Mesenteric fat pad (tissue), 1 donor: ENCODE measurements at places on chromosomes 7 and 10. TPM values are rescaled to one million over a fixed set of nuclear protein-coding genes. Genes with fewer than 3 reads are reported as not detected.
A peak's percentile ranks its signal among the peaks of the same experiment; 100 is the strongest.

GRCh38 chr10:100148353-100149211 lies 37.2 kb downstream of the ERLIN1 start:
- DNase-seq, result no peak

- DNase-seq, result no peak
These were observed 74.5 kb downstream of the LRMDA start for GRCh38 chr10:75505840-75506506.

DNA sequence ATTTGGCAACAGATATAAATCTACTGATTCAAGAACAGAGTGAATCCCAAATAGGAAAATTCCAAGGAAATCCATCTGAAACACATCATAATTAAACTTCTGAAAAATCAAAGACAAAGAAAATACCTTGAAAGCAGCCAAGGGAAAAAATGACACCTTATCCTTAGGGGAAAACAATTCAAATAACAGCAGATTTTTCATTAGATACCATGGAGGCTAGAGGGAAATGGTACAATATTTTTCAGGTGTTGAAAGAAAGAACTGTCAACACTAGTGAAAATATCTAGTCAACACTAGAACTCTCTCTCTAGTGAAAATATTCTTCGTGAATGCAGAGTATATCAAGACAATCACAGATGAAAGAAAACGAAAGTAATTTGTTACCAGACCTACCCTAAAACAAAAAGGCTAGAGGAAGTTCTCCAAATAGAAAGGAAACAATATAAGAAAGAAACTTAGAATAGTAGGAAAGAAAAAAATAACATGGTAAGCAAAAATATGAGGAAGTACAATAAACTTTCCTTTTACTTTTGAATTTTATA lies 5.7 kb upstream of the FAM241B start:
- no peak for DNase-seq

GRCh38 chr7:1329966-1330800 lies 97.5 kb downstream of the UNCX start:
- no peak for DNase-seq

- DNase-seq, result no peak
These were observed 48.1 kb downstream of the FAM13C start for GRCh38 chr10:59314268-59314667.

DNA sequence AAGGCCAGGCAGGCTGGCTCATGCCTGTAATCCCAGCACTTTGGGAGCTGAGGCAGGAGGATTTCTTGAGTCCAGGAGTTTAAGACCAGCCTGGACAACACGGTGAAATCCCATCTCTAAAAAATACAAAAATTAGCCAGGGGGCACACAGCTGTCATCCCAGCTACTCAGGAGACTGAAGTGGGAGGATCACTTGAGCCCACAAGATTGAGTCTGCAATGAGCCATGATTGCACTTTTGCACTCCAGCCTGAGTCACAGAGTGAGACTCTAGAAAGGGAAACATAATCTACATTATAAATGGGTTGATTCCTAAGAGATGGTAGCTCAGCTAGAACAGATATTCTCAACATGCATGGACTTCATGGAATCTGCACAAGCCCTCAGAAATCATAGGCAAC lies 6.3 kb upstream of the LIPF start:
- no peak for DNase-seq

- DNase-seq, result no peak
These were observed 80.8 kb upstream of the MKX start for GRCh38 chr10:27826369-27826768.

GRCh38 chr7:157684157-157684908 lies 347.5 kb downstream of the DNAJB6 start:
- peak; percentile 79 for DNase-seq

DNA sequence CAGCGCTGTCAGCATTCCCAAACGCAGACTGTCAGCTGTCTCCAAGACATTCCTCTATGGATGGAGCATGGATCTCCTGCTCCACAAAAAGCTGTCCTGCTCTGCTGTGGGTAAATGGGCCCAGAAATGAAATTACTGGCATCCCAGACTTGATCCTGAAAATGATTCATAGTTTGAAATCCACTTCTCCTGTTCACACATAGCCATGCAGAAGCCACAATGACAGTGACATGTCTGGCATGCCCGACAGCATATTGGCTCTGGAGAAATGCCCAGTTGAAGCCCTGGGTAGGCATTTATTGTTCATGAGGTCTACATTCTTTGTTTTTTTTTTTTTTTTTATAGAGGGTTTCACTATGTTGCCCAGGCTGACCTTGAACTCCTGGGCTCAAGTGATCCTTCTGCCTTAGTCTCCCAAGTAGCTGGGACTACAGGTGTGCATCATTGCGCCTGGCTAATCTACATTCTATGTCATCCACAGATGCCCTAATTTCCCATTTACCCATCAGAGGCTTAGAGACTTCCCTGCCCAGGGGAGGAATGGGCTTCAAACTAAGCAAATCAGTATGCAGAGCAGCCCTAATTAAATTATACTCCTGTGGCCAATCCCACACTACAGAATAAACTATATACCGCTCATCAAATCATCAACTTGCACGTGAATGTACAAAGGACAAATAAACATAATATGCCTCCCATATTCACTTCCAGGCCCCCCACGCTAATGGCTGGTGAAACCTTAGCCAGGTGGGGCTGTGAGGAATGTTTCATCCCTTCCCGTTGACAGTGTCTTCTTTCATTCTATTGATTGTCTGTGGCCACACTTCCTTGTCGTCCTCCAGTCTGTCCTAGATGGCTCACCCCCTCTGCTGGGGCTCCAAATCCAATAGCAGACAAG lies 61.8 kb upstream of the EEPD1 start:
- no peak for DNase-seq

GRCh38 chr10:8183241-8183704 lies 128.8 kb downstream of the GATA3 start:
- no peak for DNase-seq

DNA sequence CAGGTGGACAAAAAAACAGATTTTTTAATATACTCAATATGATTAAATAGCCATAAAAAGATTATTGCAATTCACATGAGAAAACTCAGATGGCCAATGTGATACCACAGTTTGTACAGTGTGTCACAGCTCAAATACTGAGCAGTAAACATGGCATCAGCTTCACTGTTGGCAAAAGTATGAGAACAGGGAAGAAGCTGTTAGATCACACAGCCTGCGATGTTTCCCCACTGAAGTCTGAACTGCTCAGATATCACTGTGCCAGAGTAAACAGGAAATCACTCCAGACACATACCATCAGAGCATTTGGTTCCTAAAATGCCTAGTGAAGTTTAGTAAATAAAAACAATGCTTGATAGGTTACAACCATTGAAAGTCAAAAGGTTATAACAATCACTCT lies 347.8 kb downstream of the ETV1 start:
- DNase-seq, result no peak

- no peak for DNase-seq
These were observed 26.7 kb downstream of the TMEM273 start for GRCh38 chr10:49161411-49161997.

- no peak for DNase-seq
These were observed 27.5 kb downstream of the VIM start for GRCh38 chr10:17255512-17255911.

- DNase-seq, result no peak
These were observed 225.3 kb upstream of the POT1 start for GRCh38 chr7:125154930-125155329.

- DNase-seq, result peak; percentile 95
These were observed 672 bp downstream of the LCOR start for GRCh38 chr10:96832721-96833219.

GRCh38 chr10:81848514-81848913 lies 26.5 kb upstream of the NRG3 start:
- no peak for DNase-seq

SAMD9 gene
- total RNA-seq, result 7.7 TPM

LRRTM3 gene
- not detected for total RNA-seq

GIMAP1 gene
- total RNA-seq, result 4.4 TPM

TCAF2 gene
- total RNA-seq, result 0.87 TPM

FXYD4 gene
- total RNA-seq, result not detected

DLX6 gene
- not detected for total RNA-seq

MUC12 gene
- 0.32 TPM for total RNA-seq

CLCN1 gene
- 0.22 TPM for total RNA-seq
